Epithelial cell of prostate (primary cell): ENCODE measurements at places on chromosomes 3 and 15.
A peak's percentile ranks its signal among the peaks of the same experiment; 100 is the strongest.

DNA sequence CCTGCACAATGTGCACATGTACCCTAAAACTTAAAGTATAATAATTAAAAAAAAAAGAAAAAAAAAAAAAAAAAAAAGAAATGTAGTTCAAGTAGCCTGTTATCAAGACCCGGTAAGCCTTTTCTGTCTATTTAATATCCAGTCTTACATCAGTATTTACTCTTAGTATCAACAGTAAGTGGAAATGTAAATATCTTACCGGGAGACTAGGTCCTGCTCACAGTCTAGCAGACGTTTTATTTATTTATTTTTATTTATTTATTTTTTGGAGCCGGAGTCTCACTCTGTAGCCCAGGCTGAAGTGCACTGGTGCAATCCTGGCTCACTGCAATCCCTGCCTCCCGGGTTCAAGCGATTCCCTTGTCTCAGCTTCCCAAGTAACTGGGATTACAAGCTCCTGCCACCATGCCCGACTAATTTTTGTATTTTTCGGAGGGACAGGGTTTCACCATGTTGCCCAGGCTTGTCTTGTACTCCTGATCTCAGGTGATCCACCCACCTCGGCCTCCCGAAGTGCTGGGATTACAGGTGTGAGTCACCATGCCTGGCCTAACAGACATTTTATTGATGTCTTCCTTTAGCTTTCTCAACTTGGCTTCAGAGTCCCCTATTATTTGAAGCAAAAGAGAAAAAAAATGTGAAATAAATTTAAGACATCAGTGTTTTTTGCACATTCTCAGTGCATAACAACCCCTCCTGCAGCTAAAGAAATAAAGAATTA lies 19.9 kb downstream of the C2CD4B start:
- DNase-seq, result no peak

DNA sequence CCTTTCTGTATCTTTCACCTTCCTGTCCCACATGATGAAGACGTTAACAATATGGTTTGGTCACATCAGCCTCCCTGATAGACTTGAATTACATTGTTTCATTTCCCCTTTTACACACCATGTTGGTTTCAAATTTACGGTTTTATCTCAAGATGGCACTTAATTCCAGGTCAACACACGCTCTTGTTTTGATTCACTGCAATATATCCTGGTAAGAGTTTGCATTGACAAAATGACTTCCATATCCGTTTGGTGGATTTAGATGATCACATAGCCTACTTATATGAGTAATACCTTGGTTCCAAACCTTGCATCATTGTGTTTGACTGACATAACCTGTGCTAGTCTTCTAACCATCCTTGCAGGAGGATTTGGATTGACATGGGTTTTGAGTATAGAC lies 499.4 kb downstream of the ROBO1 start:
- DNase-seq, result no peak

GRCh38 chr3:10248984-10249748 lies 907 bp downstream of the TATDN2 start:
- DNase-seq, result no peak

DNA sequence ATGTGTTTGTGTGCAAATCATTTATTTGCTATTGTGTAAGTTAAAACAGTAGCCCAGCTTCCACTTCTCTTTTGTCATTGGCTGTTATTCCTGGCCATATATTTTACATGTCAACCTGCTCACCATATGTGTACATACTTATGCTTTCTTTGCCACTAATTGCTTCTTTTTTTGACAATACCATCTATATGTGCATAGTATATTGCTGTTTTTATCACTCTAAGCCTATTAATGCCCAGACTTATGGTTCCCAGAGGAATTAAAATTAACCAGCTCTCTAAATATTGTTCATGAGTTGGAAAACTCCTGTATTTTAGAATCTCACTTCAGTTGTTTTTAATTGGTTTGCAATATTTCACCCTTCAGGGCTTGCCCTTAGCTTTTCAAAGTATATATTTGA lies 428.9 kb downstream of the MECOM start:
- no peak for DNase-seq

GRCh38 chr3:133535971-133536881 lies 37.3 kb upstream of the CDV3 start:
- DNase-seq, result peak; percentile 66

DNA sequence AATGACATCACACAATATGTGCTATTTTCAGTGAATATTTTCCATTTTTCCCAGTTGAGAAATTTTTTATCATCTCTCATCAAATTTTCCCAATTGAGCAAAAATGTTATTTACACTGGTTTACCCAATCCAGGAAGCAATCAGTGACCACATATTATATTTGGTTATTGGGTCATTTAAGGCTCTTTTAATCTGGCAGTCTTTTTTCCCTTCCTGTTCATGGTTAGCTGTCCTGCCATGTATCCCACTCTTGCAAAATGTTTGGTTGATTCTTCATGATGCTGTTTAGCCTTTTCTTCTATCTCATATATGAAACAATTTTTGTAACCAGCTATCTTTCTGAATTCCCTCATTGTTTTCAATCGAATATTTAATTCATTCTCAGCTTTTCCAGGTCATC lies 626.0 kb downstream of the RBMS3 start:
- DNase-seq, result no peak

DNA sequence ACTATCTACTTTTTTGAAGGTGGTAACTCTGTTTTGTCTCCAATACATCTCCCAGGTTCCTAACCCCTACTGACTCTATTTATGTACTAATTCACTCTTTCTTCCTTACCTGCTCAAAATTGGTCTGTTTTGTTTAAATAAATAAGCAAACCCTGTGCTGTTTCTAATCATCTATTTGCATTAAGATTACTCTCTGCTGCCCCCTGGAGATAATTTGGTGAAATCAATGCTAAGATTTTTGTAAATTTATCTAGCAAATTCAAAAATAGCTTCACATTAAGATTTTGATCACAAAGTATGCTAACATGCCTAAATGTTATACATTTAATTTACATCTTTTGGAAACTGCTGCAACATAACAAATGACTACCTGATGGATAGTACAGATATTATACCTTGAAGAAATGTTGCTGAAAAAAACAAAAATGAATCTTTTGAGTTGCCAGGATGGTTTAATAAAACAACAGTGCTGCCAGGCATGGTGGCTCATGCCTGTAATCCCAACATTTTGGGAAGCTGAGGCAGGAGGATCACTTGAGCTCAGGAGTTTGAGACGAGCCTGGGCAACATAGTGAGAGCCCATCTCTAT lies 4.4 kb upstream of the CD200R1 start:
- no peak for DNase-seq

GRCh38 chr3:111954228-111954990 lies 24.4 kb upstream of the ABHD10 start:
- no peak for DNase-seq

DNA sequence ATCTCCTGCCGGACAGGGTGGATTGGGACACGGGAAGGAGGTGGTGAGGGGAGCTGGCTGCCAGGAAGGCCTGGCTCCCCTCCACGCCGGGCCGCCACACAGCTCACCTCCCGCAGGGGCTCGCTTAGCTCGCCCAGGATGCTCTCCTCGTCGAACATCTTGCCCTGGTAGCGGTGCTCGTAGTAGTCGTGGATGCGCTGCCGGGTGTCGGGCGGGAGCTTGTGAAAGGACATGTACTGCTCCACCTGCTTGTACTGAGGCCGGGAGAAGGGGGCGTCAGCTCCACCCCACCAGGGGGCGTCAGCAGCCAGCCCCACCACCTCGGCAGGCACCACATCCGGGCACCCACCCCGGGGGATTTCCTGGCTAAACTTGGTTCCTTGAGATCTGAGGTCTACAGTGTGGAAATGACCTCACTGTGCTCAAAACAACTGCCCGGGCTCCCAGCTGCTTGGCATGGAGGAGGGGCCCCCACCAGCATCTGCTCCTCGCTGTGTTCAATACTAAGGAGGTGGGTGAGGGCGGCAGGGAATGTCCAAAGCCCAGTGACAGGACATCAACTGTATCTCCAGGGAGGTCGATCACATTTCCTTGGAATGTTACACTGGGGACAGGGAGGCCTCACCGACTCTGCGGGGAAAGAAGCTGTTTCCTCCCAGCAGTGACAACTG lies 43.4 kb downstream of the HCN4 start:
- no peak for DNase-seq

DNA sequence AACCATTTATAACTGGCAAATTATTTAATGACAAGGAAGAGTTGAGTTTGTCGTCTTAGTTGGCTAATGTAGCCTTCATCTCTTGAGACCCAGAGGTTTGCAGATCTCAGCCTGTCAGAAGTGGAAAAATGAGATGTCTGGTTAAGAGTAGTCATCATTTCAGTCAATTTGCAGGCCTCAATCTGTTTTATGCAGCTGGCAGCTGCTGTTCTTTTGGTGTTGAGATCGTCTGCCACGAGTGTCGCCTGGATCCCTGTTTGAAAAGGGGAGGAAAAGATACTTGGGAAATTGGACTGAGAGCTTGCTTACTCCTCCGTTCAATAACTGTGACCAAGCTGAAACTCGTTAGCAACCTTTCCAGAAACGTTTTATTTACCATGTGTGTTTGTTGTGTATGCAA lies 2.3 kb downstream of the PHLDB2 start:
- no peak for DNase-seq

DNA sequence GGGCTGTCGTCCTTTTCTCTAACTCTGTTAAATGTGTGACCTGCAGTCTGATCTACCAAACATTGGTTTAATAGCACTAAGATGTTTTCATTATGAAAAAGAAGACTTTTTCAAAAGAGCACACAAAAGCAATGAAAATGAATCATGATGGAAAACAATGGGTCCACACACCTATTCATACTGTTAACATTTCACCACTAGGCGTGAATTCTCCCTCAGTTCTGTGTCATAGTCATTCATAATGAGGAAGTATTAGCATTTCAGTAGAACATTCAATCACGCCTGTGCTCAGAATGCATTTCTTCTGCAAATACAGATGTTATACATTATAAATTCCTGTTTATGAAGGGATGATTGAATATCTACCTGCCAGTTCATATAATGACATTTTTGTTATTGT lies 35.9 kb downstream of the EIF4E3 start:
- DNase-seq, result no peak

DNA sequence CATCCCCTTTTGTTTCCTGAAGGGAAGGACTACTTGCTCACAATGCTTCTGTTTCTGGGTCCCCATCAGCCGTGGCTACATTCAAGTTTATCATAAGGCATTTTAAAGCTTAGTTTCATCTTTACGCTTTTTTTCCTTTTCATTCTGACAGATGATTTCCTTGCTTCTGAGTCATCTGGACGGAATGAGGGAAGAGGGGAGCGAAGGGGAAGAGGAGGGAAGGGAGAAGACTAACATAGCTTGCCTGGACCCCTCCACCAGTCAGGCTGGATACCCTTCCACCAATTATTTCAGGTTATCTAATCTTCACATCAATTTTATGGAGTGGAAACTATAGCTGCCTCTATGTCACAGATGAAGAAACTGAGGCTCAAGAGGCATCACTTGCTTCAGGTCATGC lies 27.6 kb downstream of the FAM3D start:
- no peak for DNase-seq
